Progenitor cell of endocrine pancreas (in vitro differentiated cells): ENCODE measurements at places on chromosomes 11 and 22. TPM values are rescaled to one million over a fixed set of nuclear protein-coding genes. Genes with fewer than 3 reads are reported as not detected.
A peak's percentile ranks its signal among the peaks of the same experiment; 100 is the strongest.

DNA sequence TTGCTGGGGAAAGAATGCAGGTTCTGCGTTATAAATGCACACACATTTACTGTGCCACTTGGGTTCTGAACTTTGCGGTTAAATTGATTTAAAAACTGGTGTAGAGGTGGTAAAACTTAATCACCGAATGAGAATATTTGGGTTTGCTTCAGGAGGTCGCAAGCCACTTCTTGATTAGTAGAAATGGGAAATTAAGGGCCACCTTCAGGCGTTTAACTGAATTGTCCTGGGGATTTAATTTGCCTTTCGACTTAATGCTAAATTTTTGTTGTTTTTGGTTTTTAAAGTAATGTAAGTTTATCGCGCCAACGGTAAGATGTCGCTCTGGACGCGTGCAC, 459 bp upstream of the NCR3LG1 start:
- H3K27ac ChIP-seq, result no peak overlapping the region
- peak overlapping the region; percentile 71 for H3K4me3 ChIP-seq
- peaks cover 15% of the 10 kb centered on the region for H3K4me1 ChIP-seq
- DNase-seq, result no peak
- H3K36me3 ChIP-seq, result peaks cover 1% of the 10 kb centered on the region

The CASP1 gene
- not detected in 2 replicates for total RNA-seq

The RTN4RL2 gene
- 1.9 and 2.1 TPM in 2 replicates for total RNA-seq

GRCh38 chr11:1568441-1568911, 3.6 kb downstream of the DUSP8 start:
- H3K4me1 ChIP-seq, result peaks cover 2% of the 10 kb centered on the region
- H3K4me3 ChIP-seq, result no peak overlapping the region
- H3K36me3 ChIP-seq, result no peaks in the 10 kb centered on the region
- no peak for DNase-seq
